ENCODE measurements at places on chromosomes 4 and X.

GRCh38 chrX:143669395-143669794 lies 33.5 kb upstream of the SLITRK4 start:
- DNase-seq = no peak

GRCh38 chrX:139495324-139495723 lies 35.2 kb upstream of the F9 start:
- no peak for DNase-seq

- DNase-seq = no peak
These were observed 169.7 kb downstream of the TMEM47 start for GRCh38 chrX:34487364-34487763.

DNA sequence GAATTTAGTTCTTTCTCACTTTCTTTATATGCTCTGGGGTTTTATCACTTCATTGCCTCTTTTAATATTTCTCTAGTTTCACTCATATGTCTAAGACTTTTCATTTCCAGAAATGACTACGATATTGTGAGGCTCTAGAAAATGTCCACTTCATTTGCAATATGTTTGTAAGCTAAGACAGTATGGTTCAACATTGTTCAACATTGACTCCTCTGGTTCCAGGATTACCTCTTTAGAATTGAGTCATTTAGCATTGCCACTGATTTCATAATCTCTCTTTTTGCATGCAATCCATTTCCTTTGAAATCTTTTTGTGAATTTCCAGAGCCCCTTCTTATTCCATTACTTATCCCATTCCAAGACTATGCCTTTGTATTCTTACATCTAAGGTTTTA lies 32.3 kb downstream of the BBS12 start:
- DNase-seq = peak; percentile 89

DNA sequence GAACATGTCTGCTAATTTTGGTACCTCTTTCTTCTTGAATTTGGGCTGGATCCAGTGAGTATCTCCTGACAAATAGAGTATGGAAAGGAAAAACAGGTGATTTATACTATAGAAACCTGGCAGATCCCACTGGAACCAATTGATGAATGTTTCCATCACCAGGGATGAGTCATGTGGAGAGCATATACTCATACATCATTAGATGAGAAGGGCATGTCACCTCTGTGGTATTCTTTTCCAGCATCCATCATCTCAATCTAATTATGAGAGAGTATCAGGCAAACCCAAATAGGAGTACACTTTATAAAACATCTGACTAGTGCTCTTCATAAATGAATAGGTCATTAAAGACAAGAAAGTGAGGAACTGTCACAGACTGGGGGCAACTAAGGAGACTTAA lies 90.7 kb downstream of the CLDN22 start:
- peak; percentile 41 for DNase-seq

- DNase-seq = no peak
These were observed 547.7 kb upstream of the DIPK2B start for GRCh38 chrX:45748369-45748774.

DNA sequence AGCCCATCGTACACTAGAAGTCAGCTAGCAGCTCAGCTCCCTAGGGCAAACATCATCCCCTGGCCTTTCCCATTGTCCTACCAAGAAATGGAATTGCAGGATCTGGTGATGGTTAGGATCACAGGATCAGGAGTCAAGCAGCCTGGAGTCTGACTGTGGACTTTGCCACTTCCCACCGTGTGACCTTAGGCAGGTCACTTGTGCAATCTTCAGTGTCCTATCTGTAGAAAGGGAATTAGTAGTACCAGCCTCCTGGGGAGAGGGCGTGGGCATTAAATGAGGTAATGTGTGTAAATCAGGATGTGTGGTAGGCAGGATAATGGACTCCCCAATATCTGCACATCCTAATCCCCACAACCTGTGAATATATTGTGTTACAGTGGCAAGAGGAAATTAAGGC lies 38.6 kb upstream of the APLN start:
- no peak for DNase-seq

DNA sequence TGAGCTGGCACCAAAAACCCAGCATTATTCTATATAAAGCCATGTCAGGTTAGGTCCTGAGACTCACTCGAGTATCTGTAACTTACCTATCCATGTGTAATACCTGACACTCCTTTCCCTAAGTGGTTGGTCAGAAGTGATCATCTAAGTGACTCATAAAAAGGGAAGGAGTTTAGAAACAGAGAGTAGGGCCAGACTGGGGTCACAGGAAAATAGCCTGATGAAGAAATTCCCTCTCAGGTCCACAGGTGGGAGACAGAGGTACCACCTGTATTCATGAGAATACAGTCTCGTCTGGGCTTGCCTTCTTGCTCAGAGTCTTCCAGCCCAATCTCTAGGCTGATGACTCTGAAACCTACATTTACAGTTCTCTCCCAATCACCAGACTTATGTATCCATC lies 161.8 kb upstream of the MAP3K15 start:
- no peak for DNase-seq
